ENCODE measurements at places on chromosomes 13 and 19.

DNA sequence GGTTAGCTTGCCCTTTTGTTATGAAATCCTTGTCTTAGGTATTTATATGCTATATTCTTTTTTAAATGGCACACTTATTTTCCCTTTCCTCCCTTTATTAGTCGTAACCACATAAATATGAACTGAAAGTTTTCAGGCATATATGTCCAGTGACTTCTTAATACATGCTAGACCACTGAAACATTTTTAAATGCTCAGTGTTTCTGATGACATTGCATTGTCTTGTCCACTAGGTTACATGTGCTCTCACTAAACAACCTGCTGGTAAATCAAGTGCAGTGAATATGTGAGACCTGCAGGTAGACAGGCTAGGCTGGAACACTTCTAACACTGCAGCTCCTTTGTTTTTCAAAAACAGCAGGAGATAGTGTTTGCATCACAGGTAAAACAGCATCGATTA is 332.6 kb upstream of the DACH1 start:
- DNase-seq = no peak

- DNase-seq = no peak
These were observed 14.5 kb downstream of the LMTK3 start for GRCh38 chr19:48496959-48497727.

GRCh38 chr13:78033509-78033908 is 114.9 kb upstream of the EDNRB start:
- DNase-seq = no peak

- no peak for DNase-seq
These were observed 24.5 kb upstream of the ZNF816 start for GRCh38 chr19:52987221-52987620.

DNA sequence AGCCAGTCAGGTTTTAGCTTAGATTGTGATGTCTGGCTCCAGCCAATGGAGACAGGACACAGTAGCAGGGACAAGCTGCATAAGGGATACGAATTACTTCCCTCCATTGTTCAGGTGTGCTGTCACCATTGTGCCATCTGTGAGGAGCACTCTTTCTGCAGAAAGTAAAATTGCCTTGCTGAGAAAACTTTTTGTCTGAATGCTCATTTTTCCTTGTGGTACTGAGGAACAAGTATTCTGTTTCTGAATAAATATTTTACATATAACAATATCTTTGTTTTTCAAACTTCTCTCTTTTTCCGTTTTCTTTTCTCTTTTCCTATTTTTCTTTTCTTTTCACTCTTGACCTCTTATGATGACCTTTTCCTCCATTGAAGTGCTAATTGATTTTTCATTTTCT is 10.2 kb downstream of the SLC10A2 start:
- DNase-seq = no peak

GRCh38 chr19:16338470-16339360 is 14.1 kb downstream of the KLF2 start:
- DNase-seq = no peak

- no peak for DNase-seq
These were observed 56.5 kb downstream of the DCLK1 start for GRCh38 chr13:36074659-36075058.

DNA sequence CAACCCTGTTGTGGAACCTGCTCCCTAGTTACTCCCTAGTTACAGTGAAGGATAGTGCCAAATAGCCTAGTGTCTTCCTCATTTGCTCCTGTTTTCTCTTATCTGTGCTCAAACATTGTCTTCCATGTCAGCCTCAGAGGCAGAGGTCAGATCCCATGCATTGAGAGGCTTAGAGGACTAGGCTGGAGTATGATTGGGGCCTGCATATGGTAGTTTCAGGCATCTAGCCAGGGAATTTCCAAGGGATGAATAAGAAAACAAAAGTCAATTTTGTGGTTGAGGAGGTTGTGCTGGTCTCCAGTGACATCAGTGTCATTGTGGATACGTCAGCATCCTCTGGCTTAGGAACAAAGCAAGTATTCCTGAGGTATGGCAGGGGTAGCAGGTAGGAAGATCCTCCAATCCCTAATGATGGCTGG is 9.4 kb downstream of the ZNF546 start:
- DNase-seq = no peak

DNA sequence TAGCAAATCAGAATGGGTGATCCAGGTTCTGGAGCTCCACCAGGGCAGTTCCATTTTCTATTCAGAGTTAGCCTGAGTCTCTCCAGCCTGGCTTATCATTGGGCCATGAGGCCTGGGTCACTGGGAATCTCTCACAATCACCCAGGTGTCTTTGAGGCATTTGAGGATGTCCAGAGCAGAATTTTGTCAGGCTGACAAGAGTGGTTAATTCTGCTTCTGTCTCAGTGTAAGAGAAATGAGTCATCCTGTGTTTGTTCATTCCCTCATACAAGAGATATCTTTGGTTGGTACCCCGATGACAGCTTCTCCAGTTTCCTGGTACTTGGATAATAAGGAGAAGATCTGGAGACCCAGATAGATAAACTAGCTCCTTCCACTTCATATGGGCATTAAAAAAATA is 10.4 kb downstream of the ZNF93 start:
- no peak for DNase-seq

DNA sequence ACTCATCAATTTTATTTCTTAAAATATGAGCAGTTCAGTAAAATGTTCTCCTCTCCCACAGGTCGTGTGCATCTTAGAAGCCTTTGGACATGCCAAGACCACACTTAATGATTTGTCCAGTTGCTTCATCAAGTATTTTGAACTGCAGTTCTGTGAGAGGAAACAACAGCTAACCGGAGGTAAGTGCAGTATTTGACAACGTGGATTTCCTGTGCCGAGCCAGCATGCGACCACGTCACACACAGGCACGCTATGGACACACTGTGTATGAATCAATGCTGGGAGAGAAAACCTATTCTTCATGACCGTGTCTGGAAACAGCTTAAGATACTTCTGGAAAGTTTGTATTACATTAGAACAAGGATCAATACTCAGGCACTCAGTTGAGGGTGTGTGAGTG is 268.5 kb downstream of the MYO16 start:
- no peak for DNase-seq

DNA sequence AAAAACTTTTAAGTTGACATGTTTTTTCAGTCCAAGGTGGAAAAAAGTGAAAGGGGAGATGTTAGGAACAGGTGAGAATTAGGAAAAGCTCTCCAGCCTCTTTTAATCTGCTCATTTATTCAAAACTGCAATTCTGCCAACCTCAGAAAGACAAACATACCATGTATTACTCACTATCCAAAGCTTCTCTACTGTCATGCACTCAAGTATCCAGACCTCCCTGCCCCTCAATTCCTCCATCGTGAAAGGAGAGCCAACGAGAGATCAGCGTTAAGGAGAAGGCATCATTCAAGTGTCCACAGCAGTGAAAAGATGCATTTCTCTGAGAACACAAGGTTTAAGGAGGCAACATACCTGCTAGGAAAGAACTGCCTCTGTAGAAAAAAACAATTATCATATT is 24.5 kb downstream of the DIAPH3 start:
- DNase-seq = no peak

DNA sequence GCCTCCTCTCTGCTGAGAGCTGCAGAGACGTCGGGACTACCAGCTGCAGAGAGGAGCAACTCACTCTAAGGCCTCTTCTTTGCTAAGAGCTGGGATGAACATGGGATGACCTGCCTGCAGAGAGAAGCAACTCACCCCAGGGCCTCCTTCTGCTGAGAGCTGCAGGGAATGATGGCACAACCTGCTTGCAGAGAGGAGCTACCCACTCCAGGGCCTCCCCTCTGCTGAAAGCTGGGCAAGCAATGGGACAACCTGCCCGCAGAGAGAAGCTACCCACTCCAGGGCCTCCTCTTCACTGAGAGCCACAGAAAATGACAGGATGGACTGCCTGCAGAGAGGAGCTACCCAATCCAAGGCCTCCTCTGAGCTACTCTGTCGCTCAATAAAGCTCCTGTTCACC is 6.9 kb upstream of the MLLT1 start:
- no peak for DNase-seq

DNA sequence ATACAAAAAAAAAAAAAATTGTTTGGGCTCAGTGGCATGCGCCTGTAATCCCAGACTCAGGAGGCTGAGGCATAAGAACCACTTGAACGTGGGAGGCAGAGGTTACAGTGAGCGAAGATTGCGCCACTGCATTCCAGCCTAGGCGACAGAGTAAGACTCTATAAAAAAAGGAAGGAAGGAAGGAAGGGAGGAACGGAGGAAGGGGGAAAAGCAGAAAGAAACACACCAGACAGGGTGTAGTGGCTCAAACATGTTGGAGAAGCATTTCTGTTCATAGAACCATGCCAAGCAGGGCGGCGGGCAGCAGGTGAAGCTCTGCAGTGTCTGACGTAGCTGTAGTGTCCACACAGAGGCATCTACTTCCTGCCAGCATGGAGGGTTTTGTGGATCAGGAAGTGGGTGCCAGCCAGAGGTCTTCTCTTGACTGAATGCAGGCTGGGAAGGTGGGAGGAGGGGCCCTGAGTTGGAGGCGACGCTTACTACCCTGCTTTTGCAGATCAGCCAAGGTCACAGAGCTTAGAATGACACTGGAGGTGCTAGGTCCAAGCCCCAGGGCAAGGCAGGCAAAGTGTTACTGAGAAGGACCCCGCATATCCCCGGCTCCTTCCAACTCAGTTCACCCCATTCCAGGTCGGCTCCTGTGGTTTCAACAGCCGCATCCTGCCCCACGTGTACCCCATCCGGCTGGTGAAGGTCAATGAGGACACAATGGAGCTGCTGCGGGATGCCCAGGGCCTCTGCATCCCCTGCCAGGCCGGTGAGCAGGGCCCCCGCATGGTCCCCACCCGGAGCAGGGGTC is 11.6 kb upstream of the PGLS start:
- DNase-seq = no peak

DNA sequence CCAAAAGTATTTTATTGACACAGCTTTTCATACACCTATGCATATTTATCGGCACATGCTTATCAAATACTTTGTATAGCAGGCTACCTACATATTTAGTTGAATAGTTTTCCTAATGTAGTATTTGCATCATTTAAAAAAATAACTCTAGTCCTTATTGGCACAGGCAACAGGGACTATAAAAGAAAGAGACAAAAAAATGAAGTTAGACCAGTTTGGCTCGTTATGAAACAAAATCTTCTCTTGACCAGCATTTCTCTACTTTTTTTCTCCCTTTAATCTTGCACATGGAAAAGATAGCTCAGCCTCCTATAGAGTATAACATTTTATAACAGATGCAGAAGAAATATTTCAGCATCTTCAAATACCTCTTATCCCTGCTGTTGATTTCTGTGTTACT is 794.8 kb upstream of the MIR17HG start:
- no peak for DNase-seq

DNA sequence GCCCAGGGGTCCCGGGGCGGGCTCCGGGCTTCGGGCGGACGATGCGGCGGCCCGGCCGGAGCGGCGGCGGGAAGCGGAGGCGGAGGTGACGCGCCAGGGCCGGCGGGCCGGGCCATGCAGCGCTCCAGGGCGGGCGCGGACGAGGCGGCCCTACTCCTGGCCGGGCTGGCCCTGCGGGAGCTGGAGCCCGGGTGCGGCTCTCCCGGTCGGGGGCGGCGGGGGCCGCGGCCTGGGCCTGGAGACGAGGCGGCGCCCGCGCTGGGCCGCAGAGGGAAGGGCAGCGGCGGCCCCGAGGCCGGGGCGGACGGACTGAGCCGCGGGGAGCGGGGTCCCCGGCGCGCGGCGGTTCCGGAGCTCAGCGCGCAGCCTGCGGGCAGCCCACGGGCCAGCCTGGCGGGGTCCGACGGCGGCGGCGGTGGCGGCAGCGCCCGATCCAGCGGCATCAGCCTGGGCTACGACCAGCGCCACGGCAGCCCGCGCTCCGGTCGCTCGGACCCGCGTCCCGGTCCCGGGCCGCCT is 362 bp downstream of the WTIP start:
- DNase-seq = no peak

- DNase-seq = no peak
These were observed 106.1 kb upstream of the DOCK9 start for GRCh38 chr13:99083981-99084380.

- DNase-seq = no peak
These were observed 57.1 kb downstream of the KL start for GRCh38 chr13:33073338-33073737.

GRCh38 chr13:65623148-65623547 is 1607.0 kb downstream of the PCDH9 start:
- no peak for DNase-seq

GRCh38 chr13:51603716-51604115 is 19.5 kb downstream of the WDFY2 start:
- no peak for DNase-seq

GRCh38 chr19:4380254-4380727 is 20.1 kb downstream of the SH3GL1 start:
- DNase-seq = no peak

GRCh38 chr13:86825410-86825809 is 845.8 kb upstream of the SLITRK5 start:
- no peak for DNase-seq

- no peak for DNase-seq
These were observed 1.3 kb downstream of the CYP4F3 start for GRCh38 chr19:15641901-15642491.

DNA sequence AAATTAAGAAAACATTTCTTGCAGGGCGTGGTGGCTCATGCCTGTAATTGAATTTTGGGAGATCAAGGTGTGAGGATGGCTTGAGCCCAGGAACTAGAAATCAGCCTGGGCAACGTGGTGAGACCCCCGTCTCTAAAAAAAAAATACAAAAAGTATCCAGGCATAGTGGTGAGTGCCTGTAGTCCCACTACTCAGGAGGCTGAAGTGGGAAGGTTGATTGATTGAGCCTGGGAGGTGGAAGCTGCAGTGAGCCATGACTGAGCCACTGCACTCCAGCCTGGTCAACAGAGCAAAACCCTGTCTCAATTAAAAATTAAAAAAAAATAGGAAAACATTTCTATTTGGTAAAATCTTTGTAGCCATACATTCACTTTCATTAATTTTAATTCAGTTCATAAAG is 526.5 kb downstream of the PCDH9 start:
- no peak for DNase-seq

GRCh38 chr13:113838711-113839201 is 25.1 kb downstream of the GAS6 start:
- no peak for DNase-seq

- no peak for DNase-seq
These were observed 39.3 kb upstream of the RNF17 start for GRCh38 chr13:24724714-24725113.

GRCh38 chr13:41960211-41960636 is 685 bp downstream of the VWA8 start:
- DNase-seq = no peak

DNA sequence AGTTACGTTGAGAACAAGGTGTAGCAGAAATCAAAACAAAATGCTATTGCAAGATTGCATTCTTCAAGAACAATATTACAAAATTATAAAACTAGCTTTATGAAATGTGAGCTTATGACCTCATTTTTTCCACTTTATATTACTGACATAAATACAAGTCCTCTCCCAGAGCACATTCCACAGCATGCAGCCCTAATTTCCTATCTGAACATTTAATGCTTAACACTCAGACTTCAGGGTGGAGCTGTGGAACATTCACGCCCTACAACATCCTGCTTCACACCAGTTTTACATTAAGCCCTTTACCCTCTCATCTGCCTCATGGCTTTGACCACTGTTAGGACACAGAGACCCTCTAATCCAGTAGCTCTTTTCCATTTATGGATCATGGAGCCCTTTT is 65.5 kb downstream of the EPSTI1 start:
- no peak for DNase-seq
